OCI-M1 (cell line): ENCODE measurements at places on chromosomes 4 and X.

DNA sequence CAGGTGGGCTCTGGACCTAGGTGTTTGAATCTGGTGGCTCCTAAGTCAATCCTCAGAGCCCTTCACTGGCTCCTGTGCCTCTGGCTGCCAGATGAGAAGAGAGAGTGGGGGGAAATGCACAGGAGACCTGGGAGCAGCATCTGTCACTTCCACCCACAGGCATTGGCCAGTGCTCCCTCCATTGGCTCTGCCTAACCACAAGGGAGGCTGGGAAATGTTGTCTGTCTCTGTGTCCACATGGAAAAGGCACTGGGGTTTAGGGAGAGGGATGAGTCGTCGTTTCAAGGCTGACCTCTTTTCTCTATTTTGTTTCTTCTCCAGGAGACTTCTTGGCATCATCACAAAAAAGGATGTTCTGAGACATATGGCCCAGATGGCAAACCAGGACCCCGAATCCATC, 76.4 kb downstream of the CLCN4 start:
- DNase-seq, result no peak

- peak; percentile 61 for DNase-seq
Measured at GRCh38 chrX:129781134-129781672, 1.5 kb downstream of the SASH3 start.

- DNase-seq, result no peak
Measured at GRCh38 chr4:25308306-25308705, 4.3 kb upstream of the ZCCHC4 start.

GRCh38 chrX:16718824-16719333, 533 bp upstream of the SYAP1 start:
- no peak for DNase-seq

- no peak for DNase-seq
Measured at GRCh38 chrX:129701624-129702069, 37.1 kb upstream of the XPNPEP2 start.
